ENCODE measurements at places on chromosomes 11 and 22.
A peak's percentile ranks its signal among the peaks of the same experiment; 100 is the strongest.

DNA sequence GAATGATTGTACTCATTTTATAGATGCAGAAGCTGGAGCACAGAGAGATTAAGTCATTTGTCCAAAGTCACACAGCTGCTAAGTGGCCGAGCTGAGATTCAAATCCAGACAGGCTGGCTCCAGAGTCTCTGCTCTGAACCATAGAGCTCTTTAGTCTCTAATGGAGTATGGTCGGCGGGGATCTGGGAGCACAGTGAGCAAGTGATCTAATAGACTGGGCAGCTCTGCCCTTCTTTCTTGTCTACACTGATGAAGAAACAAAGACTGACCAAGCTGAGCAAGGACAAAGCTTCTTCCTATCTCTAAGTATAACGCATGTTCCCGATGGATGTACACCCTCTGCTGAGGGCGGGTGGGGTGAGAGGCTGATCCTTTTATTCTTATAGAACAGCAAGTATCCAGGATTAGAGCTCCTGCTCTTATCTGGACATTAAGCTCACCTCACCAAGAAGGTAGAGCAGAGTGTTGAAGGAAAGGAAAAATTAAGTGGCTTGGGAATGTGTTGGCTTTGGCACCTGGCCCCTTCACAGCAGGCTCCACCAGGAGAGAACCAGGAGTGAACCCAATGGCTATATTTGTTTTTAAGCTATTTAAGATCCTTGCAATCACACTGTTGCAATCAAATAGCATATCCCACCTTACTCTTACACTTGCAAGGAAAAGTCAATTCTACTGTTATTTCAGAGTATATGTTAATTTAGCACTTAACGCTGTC, 68.7 kb downstream of the ETS1 start:
- no peak for DNase-seq

DNA sequence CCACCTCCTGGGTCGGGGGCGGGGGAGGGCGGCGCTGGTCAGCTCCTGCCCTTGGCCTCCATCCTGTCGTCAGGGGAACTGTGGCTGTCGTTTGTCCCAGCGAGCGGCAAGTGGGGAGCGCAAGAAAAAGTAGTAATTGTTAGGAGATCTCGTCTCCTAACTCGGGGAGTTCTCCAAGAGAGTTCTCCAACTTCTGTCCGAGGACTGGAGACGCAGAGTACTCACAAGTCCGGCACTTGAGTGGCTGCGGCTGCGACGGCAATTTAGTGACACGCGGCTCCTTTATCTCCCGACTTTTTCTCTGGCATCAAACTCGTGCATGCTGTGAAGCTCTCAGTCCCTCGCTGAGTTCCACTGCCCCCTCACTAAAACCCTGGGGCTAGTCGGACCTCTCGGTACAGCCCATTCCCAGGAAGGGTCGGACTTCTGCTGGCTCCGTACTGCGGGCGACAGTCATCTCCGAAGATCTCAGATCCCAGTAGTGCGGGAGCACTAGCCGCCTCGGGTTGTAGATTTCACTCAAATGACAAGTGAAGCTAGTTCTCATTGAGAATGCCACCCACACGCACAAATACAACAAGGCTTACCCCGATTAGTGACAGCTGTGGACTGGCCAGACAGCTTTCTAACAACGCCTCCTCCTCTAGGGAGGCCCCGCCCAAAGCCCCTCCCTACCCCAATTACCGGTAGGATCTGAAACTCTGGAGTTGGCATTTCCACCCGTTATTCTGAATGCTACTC, at the start of gene PGR:
Gene PGR (minus strand): TSS at position 611 of the 741 bp plus-strand sequence. CDS start 743 bp downstream, outside the sequence.
- no peak for DNase-seq

DNA sequence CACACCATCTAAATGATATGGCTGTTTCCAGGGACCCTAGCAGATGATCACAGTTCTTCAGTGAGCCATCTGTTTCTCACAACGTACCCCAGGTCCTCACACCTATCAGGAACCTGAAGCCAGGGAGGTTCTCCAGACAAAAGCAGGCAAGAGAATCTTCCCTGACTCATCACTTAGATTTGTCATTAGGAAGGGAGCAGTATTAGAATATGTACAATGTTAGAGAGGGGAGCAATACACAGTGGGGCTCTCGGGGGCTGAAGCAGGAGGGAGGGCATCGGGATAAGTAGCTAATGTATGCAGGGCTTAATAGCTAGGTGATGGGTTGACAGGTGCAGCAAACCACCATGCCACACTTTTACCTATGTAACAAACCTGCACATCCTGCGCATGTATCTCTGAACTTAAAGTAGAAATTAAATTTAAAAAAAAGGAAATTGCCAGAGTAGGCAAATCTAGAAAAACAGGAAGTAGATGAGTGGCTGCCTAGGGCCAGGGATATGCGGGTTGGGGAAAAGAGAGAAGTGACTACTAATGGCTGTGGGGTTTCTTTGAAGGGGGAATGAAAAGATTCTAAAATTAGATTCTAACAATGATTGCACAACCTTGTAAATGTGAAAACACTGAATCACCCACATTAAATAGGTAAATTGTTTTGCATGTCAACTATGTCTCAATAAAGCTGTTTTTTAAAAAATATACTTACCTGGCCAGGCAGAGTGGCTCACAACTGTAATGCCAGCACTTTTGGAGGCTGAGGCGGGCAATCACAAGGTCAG, 14.4 kb downstream of the C22orf42 start:
- no peak for DNase-seq

DNA sequence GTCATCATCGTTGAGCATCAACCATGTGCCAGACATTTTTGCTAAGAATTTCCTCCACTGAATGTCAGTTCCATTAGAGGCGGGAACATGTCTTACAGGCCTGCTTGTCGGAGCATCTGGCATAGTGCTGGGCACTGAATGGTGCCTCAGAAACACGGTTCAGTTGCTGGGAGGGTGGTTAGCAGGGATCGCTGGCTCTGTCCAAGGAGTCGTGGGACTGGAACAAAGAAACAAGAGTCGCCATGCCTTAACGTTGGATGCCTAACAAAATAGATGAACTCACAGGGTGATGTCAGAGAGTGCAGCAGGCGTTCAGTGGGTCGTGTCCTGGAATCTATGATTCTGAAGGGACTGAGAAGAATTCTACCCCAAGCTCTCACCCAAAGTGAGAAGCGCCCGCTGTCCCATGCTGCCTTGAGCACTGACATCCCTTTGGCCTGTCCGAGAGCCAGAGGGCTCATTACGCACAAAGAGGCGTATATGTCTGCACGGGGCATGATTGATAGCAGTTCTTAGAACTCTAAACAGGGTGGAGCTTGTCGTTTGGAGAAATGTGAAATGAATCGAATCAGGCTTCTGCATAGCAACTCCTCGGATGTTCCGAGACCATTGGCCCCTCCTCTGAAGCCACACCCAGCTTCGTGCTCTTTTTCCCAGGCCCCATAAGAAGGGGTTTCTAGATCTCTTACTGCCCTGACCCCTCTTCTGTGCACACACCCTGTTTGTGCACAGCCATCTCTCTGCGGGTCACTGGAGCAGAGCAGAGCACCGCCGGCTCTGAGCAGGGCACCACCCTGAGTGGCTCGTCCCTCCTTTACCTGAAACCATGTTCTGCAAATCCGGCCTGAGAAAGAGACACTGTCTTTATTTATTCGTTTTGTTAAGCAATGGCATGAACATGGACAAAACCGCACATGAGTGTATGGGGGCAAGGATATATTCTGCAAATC, 113.1 kb upstream of the B3GAT1 start:
- no peak for DNase-seq

DNA sequence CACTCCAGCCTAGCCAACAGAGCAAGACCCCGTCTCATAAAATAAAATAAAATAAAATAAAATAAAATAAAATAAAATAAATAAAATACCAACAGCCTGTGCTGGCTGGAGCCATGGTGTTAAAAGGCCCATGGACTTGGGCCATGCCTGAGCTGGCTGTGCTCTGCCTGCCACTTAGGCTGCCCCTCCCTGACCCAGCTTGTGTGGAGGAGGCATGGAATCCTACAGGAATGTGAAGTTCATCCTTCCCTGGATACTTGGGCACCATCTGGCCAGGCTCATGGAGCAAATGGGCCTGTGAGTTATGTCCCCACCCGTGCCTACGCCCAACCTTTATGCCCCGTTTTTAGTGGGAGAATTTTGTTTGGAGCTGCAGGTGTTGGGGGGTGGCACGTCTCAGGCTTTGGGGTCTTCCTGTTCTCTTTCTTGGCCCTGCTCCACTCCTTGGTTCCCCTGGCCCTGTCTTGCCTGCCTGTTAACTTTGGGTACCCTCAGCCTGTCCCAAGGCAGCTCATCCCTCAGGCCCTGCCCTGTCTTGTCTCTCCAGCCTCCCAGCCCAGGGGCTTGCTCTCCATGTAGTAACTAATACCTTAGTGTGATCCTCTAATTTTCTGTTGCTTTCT, 51.3 kb downstream of the BCR start:
- no peak for DNase-seq

- no peak for DNase-seq
These were observed 22.6 kb downstream of the MOV10L1 start for GRCh38 chr22:50112151-50113118.

- peak; percentile 8 for DNase-seq
These were observed 15.5 kb upstream of the DEPDC7 start for GRCh38 chr11:33000181-33000580.

- no peak for DNase-seq
These were observed 123.9 kb upstream of the NCAM1 start for GRCh38 chr11:112837162-112837826.

DNA sequence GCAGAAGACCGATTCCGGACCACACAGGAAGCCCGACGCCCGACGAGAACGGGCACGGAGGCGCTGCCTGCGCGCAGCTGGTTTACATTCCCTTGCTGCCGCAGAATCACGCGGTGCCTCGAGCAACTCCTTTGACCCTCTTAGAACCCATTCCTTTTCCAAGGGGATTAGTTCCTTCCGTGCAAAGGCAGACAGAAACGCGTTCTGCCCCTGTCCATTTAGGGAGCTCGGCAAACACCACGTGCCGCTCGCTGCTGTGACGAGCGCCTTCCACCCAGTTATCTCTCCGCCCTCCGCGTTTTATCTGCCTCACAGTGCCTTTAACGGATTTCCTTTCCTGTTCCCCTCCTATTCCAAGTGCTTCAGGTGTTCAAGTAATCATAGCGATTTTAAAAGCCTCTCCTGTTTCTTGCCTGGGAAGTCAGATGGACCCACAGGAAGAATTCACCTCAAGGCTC, 24.1 kb upstream of the MICAL3 start:
- DNase-seq: no peak

DNA sequence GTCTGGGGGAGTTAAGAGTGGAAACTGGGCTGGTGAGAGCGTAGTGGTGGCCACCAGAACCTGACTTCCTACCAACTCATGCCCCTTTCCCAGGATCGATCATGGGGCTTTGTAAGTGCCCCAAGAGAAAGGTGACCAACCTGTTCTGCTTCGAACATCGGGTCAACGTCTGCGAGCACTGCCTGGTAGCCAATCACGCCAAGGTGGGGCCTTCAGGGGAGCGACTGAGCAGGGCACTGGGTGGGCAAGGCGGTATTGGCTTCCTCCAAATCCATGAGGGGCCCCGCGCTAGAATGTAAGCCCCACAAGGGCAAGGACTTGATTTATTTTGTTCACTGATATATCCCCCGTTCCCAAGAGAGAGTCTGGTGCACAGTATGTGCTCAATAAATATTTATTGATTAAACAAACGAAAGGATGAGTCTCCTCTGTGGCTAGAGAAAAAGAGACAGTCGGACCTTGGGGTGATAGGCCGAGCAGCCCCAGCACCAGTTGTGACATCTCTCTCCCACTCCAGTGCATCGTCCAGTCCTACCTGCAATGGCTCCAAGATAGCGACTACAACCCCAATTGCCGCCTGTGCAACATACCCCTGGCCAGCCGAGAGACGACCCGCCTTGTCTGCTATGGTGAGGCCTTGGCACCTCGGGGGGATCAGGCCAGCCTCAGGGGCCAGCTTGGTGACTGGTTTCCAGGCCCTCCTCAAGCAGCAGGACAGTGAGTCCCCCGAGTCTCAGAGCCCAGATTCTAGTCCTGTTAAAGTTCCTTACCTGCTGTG, 765 bp downstream of the ZFPL1 start:
- no peak for DNase-seq

DNA sequence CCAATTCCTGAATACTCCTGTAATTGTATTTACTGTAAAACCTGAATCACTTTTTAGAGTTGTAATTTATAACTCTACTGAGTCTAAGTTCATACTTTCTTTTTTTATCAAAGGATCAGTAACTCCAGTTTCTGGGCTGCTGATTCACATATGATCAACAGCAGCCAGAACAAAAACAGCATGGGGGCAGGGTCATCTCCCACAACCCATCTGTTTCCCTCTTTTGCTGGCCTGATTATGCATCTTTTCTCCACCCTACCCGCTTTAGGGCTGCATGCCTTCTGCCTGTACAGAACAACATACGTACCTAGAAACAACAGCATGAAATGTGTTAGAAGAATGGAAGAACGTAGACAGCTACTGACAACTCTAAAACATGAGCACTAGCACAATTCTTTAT, 76.0 kb downstream of the MRTFA start:
- no peak for DNase-seq

- peak; percentile 60 for DNase-seq
These were observed 6.7 kb downstream of the SCARF2 start for GRCh38 chr22:20430720-20431510.

DNA sequence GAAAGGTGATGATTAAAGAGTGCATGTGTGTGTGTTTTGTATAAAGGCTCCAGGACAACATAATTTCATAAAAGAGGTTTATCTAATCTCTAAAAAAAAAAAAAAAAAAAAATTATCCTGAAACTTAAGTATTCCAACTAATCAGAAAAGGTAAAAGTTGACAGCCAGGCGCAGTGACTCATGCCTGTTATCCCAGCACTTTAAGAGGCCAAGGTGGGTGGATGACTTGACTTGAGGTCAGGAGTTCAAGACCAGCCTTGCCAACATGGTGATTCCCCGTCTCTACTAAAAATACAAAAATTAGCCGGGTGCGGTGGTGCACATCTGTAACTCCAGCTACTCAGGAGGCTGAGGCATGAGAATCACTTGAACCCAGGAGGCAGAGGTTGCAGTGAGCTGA, 632.7 kb upstream of the CHORDC1 start:
- no peak for DNase-seq

GRCh38 chr11:94835594-94835927, 67.4 kb downstream of the AMOTL1 start:
- no peak for DNase-seq

DNA sequence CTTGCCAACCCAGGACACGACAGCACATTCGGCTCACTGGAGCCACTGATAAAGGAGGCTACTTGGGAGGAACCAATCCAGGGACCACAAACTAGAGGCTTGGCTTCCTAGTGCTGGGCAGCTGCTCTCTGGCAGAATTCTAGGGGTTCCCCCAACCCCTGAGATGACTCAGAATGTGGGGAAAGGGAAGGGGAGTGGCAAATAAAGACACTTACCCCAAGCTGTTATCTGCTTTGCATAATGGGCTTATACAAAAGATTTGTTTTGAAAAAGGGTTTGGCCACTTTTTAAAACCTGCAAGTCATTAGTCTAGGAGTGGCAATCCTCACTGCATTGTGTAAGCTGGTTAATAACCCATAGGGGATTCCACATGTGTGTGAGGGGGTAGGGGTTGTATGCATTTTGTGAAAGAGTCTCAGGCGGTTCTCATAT, 64.1 kb upstream of the LMO1 start:
- no peak for DNase-seq

DNA sequence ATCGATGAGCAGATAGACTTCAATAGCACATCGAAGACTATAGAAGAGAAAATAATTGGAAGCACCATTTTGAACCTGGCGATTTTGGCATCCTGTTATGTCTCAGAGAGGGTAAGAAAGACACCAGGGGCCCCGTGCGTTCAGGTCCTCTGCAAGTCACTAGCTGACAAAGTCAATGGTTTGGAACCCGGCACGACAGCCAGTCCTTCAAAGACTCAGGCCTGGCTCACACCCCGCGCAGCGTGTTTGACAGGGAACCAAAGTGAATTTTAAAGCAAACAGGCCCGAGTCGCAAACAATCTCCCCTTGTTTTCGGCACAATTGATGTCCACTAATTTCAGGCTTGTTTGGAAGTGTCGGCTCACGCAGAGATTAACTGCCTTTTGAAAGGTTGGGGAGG, 716.6 kb downstream of the BRD1 start:
- no peak for DNase-seq
